ENCODE measurements at places on chromosomes 2 and 18.

DNA sequence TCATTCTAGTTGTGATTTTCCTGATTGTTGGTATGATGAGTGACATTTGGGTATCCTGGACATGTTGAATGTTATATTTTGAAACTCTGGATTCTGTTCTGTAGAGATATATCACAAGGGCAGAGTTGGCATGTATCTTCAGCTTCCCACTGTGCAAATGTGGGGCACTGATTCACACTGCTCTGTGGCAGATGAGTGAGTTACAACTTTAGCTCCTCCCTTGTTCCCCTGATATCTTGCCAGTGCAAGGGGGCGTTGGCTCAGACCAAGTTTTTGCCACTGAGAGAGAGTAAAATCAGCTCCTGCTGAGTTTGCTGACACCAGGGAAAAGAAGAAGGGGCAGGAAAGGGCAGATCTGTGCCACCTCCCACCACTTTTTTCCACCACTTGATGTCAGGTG lies 199.6 kb upstream of the MMADHC start:
- no peak for DNase-seq

- DNase-seq: no peak
Measured at GRCh38 chr2:65661980-65662653, 229.7 kb upstream of the SPRED2 start.

DNA sequence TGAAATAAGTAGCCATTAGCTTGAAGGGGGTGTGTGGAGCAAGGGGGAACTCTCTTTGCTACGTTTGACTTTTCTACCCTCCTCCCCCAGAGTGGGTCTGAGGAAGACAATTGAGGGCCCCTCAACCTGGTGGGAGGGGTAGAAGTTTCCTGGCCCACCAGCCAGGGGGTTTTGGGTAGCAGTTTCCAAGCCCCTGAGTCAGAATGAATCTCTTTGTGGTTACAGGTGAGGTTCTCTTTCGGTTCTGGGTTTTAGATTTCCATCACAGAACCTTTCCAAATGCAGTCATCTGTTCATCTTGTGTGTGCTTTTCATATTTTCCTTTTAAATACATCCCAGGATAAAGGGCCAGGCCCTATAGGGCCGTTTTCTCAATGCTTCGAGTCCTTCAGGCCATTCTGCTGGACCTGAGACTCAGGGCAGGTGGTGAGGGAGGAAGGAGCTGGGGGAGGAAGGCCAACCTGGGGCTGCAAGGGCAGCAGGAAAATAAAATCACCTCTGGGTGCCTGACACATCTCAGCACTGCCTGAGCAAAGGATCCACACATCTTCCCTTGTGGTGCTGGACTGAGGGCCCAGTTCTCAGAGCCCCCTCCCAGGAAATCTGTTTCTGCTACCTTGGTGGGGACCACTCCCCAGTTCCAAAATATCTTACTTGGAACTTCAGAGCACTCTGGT lies 4.7 kb downstream of the LBH start:
- DNase-seq: no peak

DNA sequence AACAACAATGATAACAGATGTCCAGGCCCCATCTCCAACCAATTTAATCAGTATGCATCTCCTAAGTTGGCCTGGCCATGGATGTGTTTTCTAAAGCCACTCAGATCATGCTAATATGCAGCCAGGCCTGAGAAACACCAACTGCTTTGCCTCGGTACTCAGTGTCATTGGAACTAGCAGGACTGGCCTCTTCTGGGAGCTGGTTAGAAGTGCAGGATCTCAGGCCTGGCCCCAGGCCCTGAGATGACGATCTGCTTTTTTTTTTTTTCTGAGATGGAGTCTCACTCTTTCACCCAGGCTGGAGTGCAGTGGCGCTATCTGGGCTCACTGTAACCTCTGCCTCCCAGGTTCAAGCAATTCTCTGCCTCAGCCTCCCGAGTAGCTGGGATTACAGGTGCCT lies 69.1 kb downstream of the IRS1 start:
- peak; percentile 22 for DNase-seq

DNA sequence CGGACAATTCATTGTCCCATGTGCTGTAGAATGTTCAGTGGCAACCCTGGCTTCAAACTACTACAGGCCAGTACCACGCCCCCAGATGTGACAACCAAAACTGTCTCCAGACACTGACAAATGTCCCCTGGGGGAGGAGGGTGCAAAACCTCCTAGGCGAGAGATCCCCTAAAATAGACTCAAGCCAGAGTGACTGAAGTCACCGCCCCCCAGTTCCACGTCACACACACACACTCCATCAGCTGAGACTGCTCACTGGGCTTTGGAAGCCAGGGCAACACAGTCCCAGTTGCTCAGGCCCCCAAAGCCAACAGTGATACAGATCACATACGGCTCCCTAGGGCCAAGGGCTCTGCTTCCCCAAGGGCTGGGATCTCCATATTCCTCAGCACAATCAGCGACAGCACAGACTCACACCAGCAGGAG lies 19.1 kb downstream of the HDAC4 start:
- DNase-seq: no peak

DNA sequence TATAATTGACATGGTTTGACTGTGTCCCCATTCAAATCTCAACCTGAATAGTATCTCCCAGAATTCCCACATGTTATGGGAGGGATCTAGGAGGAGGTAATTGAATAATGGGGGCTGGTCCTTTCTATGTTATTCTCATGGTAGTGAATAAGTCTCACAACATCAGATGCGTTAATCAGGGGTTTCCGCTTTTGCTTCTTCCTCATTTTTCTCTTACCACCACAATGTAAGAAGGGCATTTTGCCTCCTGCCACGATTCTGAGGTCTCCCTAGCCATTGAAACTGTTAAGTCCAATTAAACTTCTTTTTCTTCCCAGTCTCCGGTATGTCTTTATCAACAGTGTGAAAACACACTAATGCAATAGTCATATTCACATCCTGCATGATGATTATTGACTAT lies 1073.3 kb upstream of the CDH2 start:
- DNase-seq: no peak

GRCh38 chr2:104518256-104518655 lies 335.7 kb upstream of the POU3F3 start:
- DNase-seq: no peak

DNA sequence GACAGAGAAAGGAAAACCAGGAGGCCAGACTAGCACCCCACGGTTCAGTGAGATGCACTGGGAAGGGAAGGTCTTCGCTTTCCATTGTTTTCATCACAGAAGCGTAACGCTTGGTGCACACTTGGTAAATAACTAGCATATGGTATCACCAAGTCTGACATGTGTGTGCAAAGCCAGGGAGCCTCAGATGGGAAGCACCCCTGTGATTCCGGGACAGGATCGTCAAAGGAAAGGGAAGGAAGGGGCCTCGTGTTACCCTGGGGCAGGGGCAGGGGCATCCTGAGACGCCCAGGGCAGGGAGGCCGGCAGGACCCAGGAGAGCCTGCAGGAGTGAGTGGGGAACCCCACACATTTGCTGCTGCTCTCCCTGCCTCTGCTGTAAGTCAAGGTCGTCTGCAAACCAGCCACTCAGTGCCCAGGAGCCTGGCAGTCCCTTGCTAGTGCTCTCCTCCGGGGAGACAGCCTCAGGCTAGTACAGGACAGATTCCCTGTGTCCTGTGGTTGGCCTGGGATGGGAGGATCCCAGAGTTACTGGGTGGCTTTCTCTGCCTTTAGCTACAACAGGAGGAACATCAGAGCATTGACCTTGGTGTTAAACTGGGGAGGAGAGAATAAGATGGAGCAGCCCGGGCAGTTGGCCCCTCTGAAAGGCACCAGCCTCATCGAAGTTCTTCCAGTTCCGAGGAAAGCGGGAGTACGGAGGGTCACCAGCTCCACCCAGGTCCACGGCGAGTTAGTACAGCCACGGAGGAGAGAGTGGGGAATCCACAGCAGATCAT lies 192.5 kb downstream of the NDUFA10 start:
- no peak for DNase-seq

- no peak for DNase-seq
Measured at GRCh38 chr2:151437630-151438029, 27.9 kb downstream of the RIF1 start.

All from HepG2 (cell line).